ENCODE measurements at places on chromosomes 4 and X.

DNA sequence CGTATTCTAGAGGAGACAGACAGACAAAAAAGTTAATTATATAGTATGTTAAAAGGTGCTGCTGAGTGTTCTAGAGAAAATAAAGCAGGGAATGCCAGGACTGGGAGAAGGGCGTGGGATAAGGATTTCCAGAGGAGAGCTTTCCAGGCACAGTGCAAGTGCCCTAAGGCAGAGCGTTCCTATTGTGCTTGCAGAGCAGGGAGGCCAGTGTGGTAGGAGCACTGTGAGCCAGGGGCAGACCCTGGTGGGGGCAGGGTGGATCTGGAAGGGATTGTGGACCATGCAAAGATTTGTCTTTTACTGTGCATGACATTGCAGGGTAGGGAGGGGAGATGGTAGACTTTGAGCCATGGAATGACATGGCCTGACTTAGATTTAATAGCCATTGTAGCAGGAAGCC, 25.8 kb downstream of the EXOC1 start:
- no peak for DNase-seq

GRCh38 chr4:46975812-46976553, 17.4 kb downstream of the GABRA4 start:
- DNase-seq = no peak

GRCh38 chr4:130510661-130511060, 1414.7 kb downstream of the C4orf33 start:
- no peak for DNase-seq

DNA sequence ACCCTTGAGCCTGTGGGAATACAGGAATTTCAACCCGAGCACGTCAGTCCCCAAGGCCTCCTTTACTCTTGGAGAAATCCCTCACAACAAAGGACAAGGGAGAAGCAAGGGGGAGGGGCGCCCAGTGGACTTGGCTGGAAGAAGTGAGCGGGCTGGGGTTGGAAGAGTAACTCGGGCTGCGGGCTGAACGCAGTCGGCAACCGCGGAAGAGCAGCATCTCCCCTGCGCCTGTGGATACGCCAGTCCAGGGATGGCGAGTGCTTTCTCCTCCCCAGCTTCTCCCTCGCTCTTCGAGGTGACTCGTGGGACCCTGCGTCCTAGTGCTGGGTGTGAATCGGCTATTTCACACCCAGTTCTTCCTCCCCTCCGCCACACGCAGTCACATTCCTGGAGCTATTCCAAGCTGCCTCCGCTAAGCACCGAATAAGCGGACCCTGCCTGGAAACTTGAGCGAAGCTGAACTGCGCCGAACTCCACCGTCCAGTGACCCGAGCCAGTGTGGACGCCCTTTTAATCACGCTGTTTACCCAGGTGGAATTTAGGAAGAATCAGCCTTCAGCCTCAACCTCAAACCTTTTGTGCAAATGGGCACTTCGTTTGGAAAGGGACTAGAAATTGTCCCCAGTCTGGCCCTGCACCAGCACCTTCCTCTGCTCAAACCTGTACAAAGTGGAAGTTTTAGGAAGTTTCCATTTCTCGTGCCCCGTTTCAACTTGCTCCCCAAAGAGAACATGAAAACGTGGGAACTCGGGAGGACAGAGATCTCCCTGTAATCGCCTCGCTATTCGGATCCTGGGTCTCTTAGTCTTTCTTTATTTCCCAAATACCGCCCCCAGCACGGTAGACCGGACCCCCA, 64.3 kb upstream of the WDR17 start:
- no peak for DNase-seq

- DNase-seq = no peak
Measured at GRCh38 chr4:36394352-36394903, 113.0 kb downstream of the DTHD1 start.

Data from GDM1 (cell line).